ENCODE measurements at places on chromosomes 7 and 10.

- DNase-seq = peak; percentile 90
These were observed 77.9 kb downstream of the KIAA1549 start for GRCh38 chr7:138903186-138903820.

GRCh38 chr7:99374111-99375064 lies at the start of gene ARPC1B:
TSS of gene ARPC1B (plus strand) at chr7:99374730. CDS start at chr7:99385715, 10,985 bp downstream.
- DNase-seq = peak; percentile 81

DNA sequence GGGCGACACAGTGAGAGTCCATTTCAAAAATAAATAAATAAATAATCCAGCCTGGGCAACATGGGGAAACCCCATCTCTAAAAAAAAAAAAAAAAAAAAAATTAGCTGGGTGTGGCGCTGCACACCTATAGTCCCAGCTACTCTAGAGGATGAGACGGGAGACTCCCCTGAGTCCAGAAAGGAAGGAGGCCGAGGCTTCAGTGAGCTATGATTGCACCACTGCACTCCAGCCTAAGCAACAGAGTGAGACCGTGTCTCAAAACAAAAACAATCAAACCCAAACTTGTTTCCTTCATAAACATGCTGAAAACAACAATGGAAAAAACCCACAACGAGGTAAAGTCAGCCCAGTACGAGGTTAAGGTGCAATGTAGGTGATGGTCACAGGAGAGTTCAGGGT lies 1.2 kb downstream of the COX19 start:
- DNase-seq = no peak

- no peak for DNase-seq
These were observed 42.8 kb downstream of the AUTS2 start for GRCh38 chr7:69640925-69641594.

GRCh38 chr10:121137533-121137932 lies 286.4 kb downstream of the WDR11 start:
- no peak for DNase-seq

GRCh38 chr10:123930340-123931001 lies 38.9 kb upstream of the CPXM2 start:
- no peak for DNase-seq

DNA sequence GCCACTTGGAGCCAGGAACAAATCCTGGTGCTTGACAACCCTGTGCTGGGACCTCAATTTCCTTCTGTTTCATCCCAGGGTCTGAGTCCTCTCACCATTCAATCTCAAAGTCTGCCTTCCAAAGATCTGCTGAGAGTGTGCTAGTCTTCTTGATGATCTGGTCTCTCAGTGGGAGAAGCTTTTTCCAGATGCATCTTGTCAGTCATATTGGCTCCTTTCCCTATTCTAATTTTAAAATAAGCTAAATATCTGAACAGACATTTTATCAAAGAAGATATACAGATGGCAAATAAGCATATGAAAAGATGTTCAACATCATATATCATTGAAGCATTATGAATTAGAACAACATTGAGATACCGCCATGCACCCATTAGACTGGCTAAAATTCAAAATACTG lies 469.3 kb downstream of the NEBL start:
- DNase-seq = no peak

GRCh38 chr10:124239134-124239533 lies 145.7 kb upstream of the CHST15 start:
- DNase-seq = no peak

DNA sequence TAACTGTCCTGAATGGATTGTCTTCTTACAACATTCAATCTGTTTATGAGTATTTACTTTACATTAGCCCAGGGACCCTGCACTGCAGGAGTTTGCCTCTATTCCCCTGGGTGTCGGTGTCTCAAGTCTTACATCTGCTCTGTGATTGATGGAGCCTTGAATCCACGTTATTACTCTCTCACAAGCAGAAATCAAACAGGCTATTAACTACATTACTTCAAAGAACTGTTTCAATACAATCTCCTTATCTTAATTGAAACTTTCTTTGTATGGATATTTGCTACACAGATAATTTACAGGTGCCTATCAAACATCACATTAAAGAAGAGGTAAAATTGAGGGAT lies 3.1 kb upstream of the ARID5B start:
- DNase-seq = no peak

DNA sequence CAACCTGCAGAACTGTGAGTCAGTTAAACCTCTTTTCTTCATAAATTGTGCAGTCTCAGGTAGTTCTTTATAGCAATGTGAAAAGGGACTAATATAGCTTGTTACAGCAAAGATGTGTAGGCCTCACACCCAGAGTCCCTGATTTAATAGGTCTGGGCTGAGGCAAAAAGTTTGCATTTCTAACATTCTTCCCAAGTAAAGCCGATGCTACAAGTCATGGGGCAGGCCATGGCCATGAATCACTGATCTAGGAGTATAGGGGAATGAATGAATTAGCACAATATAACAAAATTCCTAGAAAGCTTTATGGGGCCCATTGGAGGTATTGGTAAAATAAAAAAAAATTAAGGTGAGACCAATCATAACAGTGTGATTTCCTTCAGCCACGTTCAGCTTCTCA lies 11.5 kb upstream of the AASS start:
- DNase-seq = no peak

DNA sequence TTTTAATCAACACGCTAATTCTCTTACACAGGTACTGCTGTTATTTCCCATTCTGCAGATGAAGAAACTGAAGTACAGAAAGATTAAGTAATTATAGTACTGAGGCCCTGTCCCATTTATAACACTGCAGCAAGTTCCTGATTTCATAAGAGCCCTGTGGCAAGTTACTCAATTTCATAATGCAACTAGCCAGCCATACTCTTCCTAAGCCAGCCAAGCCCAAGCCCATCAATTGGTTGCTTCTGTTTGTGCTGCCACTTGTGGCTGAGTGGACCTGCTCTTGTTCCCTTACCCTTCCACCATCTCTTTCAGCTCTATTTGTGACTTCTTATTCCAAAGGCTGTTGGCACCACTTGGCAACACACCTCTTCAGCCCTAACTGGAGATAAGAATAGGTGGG lies 19.7 kb upstream of the PRPF18 start:
- DNase-seq = no peak

- DNase-seq = no peak
These were observed 414.7 kb upstream of the NRP1 start for GRCh38 chr10:33749067-33749735.

DNA sequence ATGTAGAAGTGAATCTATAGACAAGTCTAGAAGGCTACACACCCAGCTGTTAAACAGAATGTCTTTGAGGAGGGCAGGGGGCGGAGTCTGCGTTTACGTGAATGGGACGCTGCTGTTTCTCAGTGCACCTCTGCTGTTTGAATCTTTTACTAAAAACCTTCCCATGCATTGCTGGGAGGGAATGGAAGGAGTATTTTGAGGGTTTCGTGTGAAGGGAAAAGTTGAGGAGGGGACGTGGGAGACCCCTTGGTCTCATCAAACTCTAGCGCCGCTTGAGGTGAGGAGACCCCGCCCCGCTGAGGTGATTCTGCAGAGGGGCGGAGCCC lies 492 bp upstream of the VCL start:
- no peak for DNase-seq

DNA sequence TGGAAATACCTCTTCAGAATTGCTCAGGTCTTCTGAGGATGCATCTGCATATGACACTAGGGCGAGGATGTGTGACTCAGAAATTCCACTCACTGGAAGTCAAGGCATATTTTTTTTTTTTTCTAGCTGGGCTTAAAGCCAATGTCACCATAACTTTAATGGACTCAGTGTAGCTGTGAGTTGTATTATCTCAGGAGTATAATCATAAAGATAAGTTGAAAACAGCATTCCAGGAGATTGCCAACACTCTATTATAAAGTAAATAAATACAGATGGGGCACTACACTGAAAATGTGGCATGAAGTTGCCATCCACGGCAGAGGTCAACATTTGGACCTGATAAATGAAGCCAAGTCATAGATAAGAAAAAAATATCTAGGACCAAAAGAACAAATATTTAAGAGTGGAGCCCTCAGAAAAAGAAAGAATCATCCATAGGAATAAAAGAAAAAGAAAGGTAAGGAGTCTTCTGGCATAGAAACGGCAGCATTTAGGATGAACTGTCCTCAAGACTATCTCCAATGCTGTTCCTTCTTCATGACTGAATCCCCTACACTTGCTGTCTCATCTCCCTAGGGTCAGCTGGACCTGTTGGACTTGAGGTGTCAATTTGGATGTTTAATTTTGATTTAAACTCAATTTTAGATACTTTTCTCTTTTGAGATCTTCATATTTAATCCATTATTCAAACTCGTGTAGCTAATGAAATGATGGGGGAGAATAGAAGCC lies 72.9 kb upstream of the CAV2 start:
- no peak for DNase-seq

- no peak for DNase-seq
These were observed 6.5 kb downstream of the CTBP2 start for GRCh38 chr10:125153703-125154490.

DNA sequence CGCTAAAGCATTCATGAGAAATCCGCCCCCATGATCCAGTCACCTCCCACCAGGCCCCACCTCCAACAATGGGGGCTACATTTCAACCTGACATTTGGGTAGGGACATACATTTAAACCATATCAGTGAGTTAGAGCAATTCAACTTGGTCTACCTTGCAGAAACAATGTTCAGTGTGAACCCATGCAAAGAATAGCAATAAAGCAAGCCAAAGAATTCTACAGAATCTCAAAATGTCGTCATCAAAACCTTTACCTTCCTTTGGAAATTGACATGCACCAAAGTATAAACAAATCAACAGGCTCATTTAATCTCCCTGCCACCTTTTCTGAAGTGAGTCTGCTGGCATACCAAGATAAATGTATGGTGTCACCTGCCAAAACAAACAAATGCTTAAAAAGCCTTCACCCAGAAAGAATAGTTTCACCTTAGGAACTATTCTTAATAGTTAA lies 68.8 kb upstream of the ABLIM1 start:
- no peak for DNase-seq

- no peak for DNase-seq
These were observed 46.7 kb downstream of the PARD3 start for GRCh38 chr10:34768261-34768971.

DNA sequence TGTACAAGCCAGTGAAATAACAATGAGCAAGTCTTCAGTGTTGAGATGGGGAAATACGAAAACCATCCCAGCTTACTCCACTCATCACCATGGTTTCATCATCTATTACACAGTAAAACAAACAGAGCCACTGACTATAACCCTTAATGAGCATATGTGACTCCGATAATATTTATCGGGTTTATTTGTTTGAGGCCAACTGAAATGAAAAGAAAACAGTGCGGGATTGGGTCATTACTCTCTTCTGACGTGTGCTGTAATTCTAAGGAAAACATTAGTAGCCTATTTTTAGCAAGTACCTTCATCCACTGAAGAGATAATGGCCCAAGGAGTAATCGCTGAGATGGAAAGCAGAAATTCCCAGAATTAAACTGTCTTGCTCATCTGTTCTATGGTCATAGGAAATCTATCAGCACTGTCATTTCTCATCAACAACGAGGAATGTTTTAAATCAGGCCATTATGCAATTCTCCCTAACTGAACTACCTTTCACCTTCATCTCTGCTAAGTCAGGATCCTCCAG lies 716.5 kb downstream of the INHBA start:
- no peak for DNase-seq

DNA sequence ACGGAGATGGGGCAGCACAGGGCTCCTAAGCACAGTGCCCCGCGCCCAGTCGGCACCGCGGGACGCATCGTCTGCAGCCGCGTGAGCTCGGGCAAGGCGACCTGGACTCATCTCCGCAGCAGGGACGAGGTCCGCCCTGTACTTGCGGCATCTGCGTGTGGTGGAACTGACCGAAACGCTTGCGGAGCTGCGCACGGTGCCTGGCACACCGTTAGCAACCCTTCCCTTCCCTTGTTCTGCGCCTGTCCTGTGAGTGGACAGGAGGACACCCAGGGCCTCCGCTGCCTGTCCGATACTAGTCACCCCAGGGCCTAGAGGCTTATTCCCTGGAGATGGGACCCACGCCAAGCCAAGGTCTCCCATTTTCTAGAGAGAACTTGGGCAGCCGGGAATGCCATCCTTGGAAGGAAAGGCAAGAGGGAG lies 98.5 kb downstream of the WDR11 start:
- no peak for DNase-seq

GRCh38 chr10:87615856-87616255 lies 43.8 kb upstream of the PAPSS2 start:
- DNase-seq = no peak

DNA sequence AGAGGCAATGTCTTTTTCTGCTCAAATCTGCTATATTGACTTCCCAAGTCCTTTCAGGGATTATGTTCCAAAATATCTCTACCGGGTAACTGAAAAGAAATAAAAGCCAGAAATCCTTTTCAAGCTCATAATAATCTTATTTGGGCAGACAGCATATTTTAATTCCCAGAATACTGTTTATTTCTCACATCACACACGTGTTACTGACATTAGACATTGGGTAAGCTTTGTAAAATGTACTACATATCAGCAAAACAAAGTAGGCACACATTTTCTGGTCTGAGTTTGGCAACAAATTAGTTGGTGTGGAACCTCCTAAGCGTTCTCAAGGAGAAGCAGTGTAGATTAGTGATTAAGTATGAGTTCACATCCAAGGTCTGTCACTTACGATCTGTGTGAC lies 10.4 kb upstream of the PTPRZ1 start:
- DNase-seq = no peak

- DNase-seq = no peak
These were observed 335.3 kb downstream of the NRG3 start for GRCh38 chr10:82210331-82210730.

DNA sequence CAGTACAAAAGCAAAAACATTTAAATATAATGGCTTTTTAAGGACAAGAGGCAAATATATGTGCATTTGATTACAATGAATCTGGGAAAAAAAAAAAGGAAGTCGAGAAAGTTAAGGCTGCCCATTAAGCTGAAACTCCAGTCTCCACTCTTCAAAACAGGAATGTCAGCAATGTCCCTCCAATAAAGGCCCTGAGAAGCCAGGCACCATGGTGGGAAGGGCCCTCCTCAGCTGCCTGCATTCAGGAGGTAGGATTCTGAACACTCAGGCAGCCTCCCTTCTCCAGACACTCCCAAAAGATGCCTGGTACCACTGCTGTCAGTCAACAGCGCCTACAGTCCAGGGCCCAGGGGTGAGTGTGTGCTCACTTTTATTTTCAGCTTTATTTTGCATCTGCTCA lies 121.3 kb upstream of the MGMT start:
- DNase-seq = no peak

DNA sequence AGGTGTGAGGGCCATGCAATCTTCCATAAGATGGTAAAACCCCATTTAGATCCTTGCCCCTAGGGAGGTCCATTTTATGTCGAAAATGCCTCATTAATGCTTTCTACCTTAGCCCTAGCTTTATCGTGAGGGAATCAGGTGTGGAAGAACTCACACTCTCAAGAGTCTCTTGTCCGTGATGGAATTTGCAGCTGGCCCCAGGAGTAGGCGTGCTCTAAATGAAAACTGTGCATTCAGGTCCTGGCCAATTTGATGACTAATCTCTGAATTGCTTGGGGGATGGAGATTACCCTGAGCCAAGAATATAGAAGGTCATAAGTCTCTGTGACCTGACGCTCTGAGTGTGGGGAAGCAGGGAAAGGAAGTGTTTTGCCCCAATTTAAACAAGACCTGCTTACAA lies 6.6 kb downstream of the C10orf90 start:
- no peak for DNase-seq

- no peak for DNase-seq
These were observed 218.4 kb downstream of the CHRM2 start for GRCh38 chr7:137086896-137087295.
